ENCODE measurements at places on chromosomes 2 and 18.

DNA sequence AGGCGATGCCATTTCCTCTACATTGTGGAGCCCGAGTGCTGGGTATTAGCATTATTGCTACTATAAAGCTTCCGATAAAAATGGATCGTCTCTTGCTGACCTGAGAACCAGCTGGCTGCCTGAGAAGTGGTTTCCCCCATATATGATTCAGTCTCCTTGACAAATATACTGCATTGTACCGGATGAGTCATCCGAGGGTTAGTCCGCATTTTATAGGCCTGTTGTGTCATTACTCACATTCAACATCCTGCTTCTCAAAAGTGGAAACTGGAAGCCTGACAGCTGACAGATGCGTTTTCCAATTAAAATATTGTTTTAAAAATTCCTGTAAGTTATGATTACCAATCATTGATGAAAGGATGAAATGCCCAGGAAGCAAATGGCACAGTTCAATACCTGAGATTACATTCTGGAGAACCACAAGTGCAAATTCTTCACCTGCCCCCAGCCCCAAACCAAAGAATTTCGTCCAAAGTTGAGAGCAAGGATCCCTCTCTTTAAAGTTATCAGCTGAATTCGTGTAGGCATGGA is 65.7 kb downstream of the SPRED2 start:
- DNase-seq = peak; percentile 85
- H3K27me3 ChIP-seq = no peaks in the 10 kb centered on the region

DNA sequence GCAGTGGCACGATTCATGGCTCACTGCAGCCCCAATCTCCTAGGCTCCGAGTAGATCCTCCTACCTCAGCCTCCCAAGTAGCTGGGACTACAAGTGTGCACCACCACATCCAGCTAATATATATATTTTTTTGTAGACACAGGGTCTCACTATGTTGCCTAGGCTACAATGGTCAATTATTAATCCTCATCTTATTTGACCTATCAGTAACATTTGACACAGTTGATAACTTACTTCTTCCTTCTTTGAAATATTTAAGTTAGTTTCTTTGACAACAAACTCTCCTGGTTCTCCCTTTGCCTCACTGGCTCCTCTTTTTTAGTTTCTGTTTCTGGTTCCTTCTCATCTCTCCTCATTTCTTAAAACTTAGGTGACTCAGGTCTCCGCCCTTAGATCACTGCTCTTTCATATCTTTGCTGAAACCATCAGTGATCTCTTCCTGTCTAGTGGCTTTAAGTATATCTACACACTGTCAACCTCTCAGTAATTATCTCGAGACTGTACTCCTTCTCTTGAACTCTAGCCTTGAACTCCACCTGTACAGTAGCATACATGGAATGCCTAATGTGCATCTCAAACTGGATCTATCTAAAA is 11.5 kb downstream of the PGAP1 start:
- H3K4me3 ChIP-seq = no peak overlapping the region
- no peaks in the 10 kb centered on the region for H3K4me1 ChIP-seq
- no peak for DNase-seq

DNA sequence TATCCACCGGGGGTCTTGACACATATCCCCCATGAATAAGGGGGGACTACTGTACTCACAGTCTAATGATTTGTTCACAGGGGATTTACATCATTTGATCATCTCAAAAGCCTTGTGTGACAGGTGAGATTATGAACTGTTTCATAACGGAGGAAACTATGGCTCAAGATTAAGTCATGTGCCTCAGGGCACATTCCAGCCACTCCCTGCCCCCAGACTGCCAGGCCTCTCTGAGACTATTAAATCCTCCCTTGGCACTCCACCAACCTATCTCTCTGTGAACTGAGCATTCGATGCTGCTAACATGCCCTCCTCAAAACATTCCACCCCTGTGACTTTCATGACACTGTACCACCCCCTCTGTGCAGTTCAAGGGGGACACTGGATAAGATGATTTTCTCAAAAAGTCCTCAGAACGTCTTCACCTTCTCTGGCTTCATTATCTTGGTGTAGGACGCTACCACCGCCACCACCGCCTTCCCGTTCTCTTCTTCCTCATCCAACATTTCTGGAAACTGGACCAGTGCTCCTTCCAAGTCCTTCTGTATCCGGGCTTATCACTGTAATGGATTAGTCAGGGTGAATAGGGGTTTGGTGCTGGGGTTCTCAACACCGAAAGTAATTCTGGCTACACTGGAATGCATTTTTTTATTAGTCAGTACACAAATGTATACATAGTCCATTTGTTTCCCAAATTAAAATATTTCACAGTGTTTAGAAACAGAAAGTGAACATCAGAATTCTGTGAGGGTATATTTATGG is 169.6 kb downstream of the KCNS3 start:
- peaks cover 29% of the 10 kb centered on the region for H3K4me1 ChIP-seq
- DNase-seq = peak; percentile 88
- peak overlapping the region; percentile 73 for H3K27ac ChIP-seq
- H3K4me3 ChIP-seq = no peak overlapping the region

- H3K27me3 ChIP-seq = no peaks in the 10 kb centered on the region
- H3K4me3 ChIP-seq = no peak overlapping the region
- peaks cover 25% of the 10 kb centered on the region for H3K4me1 ChIP-seq
- no peak for DNase-seq
- H3K27ac ChIP-seq = no peak overlapping the region
These were observed 11.0 kb downstream of the FIGLA start for GRCh38 chr2:70779491-70779890.

- no peaks in the 10 kb centered on the region for H3K36me3 ChIP-seq
- H3K4me1 ChIP-seq = no peaks in the 10 kb centered on the region
- no peaks in the 10 kb centered on the region for H3K27me3 ChIP-seq
- H3K27ac ChIP-seq = no peak overlapping the region
- H3K4me3 ChIP-seq = no peak overlapping the region
These were observed 276.7 kb downstream of the DSEL start for GRCh38 chr18:67239826-67240225.

DNA sequence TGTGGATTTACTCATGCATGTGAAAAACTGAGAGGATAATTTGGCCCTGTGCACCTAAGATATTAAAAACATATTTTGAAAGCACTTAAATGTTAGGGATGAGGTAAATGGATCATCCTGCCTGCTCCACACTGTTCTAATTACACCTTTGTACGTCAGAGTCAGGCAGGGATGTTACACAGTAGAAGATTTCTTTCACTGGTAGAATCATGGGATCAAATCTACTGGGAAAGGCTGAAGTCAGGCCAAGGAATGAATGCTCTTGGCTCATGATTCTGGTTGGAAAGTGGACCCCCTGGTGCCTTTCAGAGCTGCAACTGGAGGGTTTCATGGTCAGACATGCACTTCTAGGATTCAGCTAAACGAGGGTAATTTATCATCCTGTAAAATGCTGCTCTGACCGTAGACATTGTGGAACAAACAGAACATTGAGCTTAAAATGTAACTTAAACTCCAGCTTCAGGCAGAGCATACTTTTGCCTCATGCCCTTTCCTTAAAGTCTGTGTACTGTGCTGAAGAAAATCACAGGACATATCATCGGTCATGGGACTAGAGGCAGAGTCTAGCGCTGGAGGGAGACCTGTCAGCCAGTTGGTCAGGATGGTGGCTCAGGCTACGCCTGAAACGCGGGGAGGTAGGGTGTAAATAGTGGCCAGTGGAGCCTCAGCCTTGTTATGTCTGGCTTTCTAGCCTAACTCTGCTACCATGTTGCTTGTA is 4.9 kb downstream of the KCNE4 start:
- no peak overlapping the region for H3K4me3 ChIP-seq
- H3K27me3 ChIP-seq = peaks cover 6% of the 10 kb centered on the region
- no peaks in the 10 kb centered on the region for H3K36me3 ChIP-seq

GRCh38 chr2:85959185-85959584 is 70.4 kb upstream of the ST3GAL5 start:
- no peak for DNase-seq
- H3K4me3 ChIP-seq = no peak overlapping the region
- H3K27me3 ChIP-seq = no peaks in the 10 kb centered on the region

- H3K27ac ChIP-seq = no peak overlapping the region
- no peaks in the 10 kb centered on the region for H3K27me3 ChIP-seq
- DNase-seq = no peak
- H3K4me1 ChIP-seq = peaks cover 21% of the 10 kb centered on the region
- no peaks in the 10 kb centered on the region for H3K36me3 ChIP-seq
These were observed 3.7 kb upstream of the CRIM1 start for GRCh38 chr2:36351736-36352349.

- H3K27ac ChIP-seq = no peak overlapping the region
- no peak for DNase-seq
- no peaks in the 10 kb centered on the region for H3K4me1 ChIP-seq
- no peak overlapping the region for H3K4me3 ChIP-seq
These were observed 36.0 kb upstream of the TTC27 start for GRCh38 chr2:32591669-32592463.

DNA sequence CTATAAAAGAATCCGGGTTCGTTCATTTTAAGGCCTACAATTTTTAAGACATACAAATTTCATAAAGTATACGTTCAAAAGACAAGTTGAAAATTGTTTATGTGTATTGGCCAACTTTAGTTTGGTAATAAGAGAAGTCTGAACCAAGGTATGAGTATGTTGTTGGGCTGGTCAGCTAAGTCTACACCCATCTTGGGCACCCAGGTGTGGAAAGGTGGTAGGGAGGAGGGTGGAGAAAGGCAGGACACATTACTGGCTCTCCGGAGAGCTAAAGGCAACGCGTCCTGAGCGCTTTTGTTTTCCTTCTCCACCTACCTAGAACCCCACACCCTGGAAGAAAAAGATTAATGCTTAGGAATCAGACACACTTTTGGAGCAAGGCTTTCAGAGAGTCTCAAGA is 899 bp upstream of the PELI1 start:
- DNase-seq = no peak
- H3K4me1 ChIP-seq = peaks cover 14% of the 10 kb centered on the region
- no peaks in the 10 kb centered on the region for H3K27me3 ChIP-seq
- no peaks in the 10 kb centered on the region for H3K36me3 ChIP-seq
- H3K4me3 ChIP-seq = no peak overlapping the region
- H3K27ac ChIP-seq = no peak overlapping the region

GRCh38 chr18:26556573-26556972 is 8.2 kb upstream of the KCTD1 start:
- H3K27ac ChIP-seq = no peak overlapping the region
- no peaks in the 10 kb centered on the region for H3K36me3 ChIP-seq

- no peaks in the 10 kb centered on the region for H3K27me3 ChIP-seq
- H3K4me3 ChIP-seq = no peak overlapping the region
- H3K36me3 ChIP-seq = no peaks in the 10 kb centered on the region
- no peak for DNase-seq
- no peaks in the 10 kb centered on the region for H3K4me1 ChIP-seq
- no peak overlapping the region for H3K27ac ChIP-seq
These were observed 492.4 kb upstream of the ACVR2A start for GRCh38 chr2:147352264-147353071.

GRCh38 chr2:239939736-239940483 is 85.2 kb downstream of the NDUFA10 start:
- H3K4me3 ChIP-seq = no peak overlapping the region
- H3K27me3 ChIP-seq = no peaks in the 10 kb centered on the region
- no peaks in the 10 kb centered on the region for H3K4me1 ChIP-seq
- H3K36me3 ChIP-seq = no peaks in the 10 kb centered on the region
- DNase-seq = no peak
- no peak overlapping the region for H3K27ac ChIP-seq

GRCh38 chr2:110790907-110791306 is 58.5 kb downstream of the ACOXL start:
- DNase-seq = no peak
- no peaks in the 10 kb centered on the region for H3K36me3 ChIP-seq
- peaks cover 26% of the 10 kb centered on the region for H3K27me3 ChIP-seq
- no peaks in the 10 kb centered on the region for H3K4me1 ChIP-seq
- H3K4me3 ChIP-seq = no peak overlapping the region
- H3K27ac ChIP-seq = no peak overlapping the region

- H3K36me3 ChIP-seq = no peaks in the 10 kb centered on the region
- DNase-seq = no peak
- H3K27ac ChIP-seq = no peak overlapping the region
- no peaks in the 10 kb centered on the region for H3K27me3 ChIP-seq
These were observed 12.6 kb downstream of the RTP5 start for GRCh38 chr2:241882091-241882625.

DNA sequence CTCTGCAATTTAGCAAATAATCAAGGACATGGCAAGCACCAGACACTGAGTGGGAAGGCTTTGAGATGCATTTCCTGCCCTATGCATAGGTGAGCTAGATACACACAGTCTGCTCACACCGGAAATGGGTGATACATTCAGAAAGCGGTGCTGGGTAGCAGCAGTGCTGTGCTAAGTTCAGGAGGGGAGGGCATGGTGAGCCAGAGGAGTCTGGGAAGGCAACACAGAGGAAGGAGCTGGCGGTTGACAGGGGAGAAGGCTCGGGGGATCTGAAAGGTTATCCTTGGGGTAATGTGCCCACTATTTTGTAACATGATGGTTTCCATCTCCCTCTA is 57.4 kb upstream of the EPAS1 start:
- no peaks in the 10 kb centered on the region for H3K36me3 ChIP-seq
- H3K27me3 ChIP-seq = no peaks in the 10 kb centered on the region
- no peak overlapping the region for H3K27ac ChIP-seq
- H3K4me1 ChIP-seq = peaks cover 7% of the 10 kb centered on the region
- no peak for DNase-seq
- H3K4me3 ChIP-seq = no peak overlapping the region

- H3K27me3 ChIP-seq = no peaks in the 10 kb centered on the region
- no peak overlapping the region for H3K4me3 ChIP-seq
- peaks cover 9% of the 10 kb centered on the region for H3K4me1 ChIP-seq
These were observed 257.3 kb upstream of the CXCR4 start for GRCh38 chr2:136375017-136375901.

- H3K36me3 ChIP-seq = peaks cover 1% of the 10 kb centered on the region
- no peak overlapping the region for H3K27ac ChIP-seq
- H3K4me1 ChIP-seq = no peaks in the 10 kb centered on the region
- no peak for DNase-seq
These were observed 50.8 kb downstream of the WIPF1 start for GRCh38 chr2:174546519-174547506.

- peaks cover 70% of the 10 kb centered on the region for H3K4me1 ChIP-seq
- peak overlapping the region; percentile 89 for H3K27ac ChIP-seq
- no peak for DNase-seq
- H3K4me3 ChIP-seq = peak overlapping the region; percentile 42
These were observed 7.8 kb upstream of the IL1R2 start for GRCh38 chr2:101983928-101984327.

- H3K4me3 ChIP-seq = no peak overlapping the region
- H3K36me3 ChIP-seq = no peaks in the 10 kb centered on the region
- no peaks in the 10 kb centered on the region for H3K4me1 ChIP-seq
- no peak for DNase-seq
These were observed 266.3 kb downstream of the DYSF start for GRCh38 chr2:71719520-71720282.

DNA sequence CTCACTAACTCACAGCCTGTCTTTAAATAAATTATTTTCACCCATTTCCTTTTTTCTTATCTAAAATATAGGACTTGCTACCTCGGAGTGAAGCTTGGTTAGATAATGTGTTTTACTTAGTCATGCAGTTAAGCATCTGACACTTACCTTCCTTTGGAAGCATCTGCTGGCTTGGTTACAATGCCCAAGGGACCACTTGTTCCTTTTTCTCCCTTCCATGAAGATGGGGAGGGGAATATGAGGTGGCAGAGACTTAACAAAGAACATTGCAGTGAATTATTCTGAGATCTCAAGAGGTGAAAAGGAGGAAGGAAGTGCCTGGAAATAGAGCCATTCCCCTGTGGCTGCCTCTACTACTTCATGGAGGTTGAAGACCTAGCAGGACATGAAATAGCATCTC is 145.4 kb upstream of the FOSL2 start:
- H3K27ac ChIP-seq = no peak overlapping the region
- no peaks in the 10 kb centered on the region for H3K36me3 ChIP-seq
- no peaks in the 10 kb centered on the region for H3K27me3 ChIP-seq
- no peak for DNase-seq

- peaks cover 21% of the 10 kb centered on the region for H3K4me1 ChIP-seq
- no peak overlapping the region for H3K27ac ChIP-seq
- H3K27me3 ChIP-seq = no peaks in the 10 kb centered on the region
- DNase-seq = no peak
- H3K36me3 ChIP-seq = no peaks in the 10 kb centered on the region
These were observed 73.5 kb downstream of the CCBE1 start for GRCh38 chr18:59623456-59624368.
